Astrocyte of the spinal cord (primary cell): ENCODE measurements at places on chromosomes 7 and 10.
A peak's percentile ranks its signal among the peaks of the same experiment; 100 is the strongest.

- no peak for DNase-seq
Observed at GRCh38 chr7:151195616-151196450, 8.8 kb upstream of the ASB10 start.

GRCh38 chr7:121398246-121398645 lies 2.1 kb upstream of the FAM3C start:
- no peak for DNase-seq

DNA sequence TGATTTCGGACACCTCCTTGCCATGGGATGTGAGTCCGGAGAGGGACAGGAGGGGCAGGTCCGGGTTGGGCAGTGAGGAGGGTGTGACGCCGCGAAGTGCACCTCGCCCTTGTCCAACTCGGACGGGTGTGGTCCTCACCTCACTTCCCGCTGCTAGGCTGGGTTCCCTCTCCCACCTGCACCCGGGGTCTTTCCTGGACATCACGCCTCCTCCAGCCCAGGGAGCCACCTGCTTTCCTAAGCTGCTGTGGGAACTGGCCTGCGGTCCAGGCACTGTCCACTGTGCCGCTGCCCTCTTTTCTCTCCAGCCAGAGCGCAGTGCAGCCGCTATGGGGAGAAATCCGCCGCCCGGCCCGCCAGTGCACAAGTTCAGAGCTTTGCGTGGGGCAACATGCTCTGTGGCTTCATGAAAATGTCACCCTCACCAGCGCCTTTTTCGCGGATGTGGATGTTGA lies 45.0 kb upstream of the ZNF716 start:
- DNase-seq: no peak

DNA sequence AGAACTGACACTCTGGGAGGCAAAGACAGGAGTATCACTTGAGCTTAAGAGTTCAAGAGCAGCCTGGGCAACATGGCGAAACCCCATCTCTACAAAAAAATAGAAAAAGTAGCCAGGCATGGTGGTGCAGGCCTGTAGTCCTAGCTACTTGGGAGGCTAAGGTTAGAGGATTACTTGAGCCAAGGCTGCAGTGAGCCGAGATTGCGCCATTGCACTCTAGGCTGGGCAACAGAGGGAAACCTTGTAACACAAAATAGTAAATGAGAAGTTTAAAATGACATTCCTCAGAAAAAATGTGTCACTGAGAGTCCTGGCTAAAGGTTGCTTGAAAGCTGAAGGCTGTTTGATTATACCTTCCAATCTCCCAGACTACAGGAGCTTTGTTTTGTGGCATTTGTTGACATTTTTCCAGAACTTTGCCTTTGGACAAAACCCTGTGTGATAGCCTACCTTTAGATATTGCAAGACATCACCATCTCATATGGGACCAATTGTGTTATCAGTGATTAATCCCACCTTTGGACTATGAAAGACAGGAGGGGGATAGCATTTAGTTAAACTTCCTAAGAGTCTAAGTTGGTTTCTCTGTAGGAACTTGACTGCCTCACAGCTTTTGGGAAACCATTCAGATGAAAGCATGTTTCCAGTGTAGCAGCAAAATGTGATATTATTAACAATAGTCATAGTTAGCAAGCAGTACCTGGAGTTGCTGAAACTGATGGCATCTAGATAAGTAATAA lies 5.3 kb downstream of the TNKS2 start:
- no peak for DNase-seq

DNA sequence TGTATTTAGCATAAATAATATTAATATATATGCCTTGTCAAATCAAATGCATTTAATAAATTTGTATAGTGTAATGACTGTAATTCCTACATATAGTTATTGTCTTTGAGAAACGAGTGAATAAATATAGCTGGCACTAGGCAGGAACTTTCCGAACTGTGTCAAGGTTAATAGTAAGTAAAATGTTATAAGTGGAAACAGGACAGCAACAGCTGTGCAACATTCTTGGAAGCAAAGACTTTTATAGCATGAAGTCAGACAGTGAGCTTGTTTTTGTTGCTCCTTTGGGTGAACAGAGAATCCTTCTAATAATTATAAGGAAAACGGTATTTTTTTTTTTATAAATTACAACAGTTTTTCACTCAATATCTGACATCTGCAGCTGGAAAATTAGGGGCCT lies 14.0 kb upstream of the EXOC6 start:
- DNase-seq: peak; percentile 17

DNA sequence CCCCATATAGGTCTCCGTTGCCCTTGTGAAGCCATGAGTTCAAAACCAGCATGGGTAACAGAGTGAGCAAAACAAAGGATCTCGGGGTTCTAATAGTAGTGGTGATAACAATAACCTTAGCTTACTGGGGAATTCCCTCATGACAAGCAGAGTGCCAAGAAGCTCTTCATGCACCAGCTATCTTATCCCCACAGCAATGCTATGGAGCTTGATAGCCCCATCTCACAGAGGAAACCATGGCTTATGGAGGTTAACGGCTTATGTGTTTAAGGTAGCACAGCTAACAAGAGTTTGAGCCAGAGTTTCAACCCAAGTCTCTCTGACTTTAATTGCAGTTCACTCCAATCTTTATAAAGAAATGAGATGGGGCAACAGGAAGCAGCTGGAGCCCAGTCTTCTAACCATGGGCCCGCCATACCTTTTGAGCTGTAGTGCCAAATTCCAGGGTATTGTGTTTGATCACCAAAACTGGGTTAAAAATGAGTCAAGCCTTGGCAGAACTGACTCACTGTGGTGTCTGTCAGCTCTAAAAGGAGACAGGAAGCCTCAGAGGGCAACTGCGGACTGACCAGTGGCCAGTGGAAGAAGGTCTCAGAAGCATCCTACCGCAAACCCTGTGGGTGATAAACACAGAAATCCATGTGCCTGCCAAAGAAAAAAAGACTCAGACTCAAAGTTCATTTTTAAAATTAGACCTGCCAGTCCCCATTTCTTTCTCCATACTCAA lies 16.5 kb upstream of the PLAU start:
- DNase-seq: peak; percentile 97

- DNase-seq: peak; percentile 1
Observed at GRCh38 chr7:106563466-106564150, 97.3 kb downstream of the CCDC71L start.

- peak; percentile 51 for DNase-seq
Observed at GRCh38 chr10:51156926-51157325, 82.6 kb downstream of the PRKG1 start.

GRCh38 chr10:31586723-31587638 lies 268.0 kb downstream of the ZEB1 start:
- no peak for DNase-seq

DNA sequence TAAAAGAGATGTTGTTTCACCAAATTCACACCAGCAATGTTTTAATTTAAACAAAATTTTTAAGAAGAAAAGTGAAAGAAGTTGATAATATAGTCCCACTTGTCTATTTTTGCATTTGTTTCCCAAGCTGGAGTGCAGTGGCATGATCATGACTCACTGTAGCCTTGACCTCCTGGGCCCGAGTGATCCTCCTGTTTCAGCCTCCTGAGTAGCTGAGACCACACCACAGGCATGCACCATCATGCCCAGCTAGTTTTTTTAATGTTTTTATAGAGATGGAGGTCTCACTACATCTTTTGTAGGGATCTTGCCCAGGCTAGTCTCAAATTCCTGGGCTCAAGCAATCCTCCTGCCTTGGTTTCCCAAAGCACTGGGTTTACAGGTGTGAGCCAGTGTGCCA lies 14.1 kb upstream of the NDUFA5 start:
- peak; percentile 23 for DNase-seq

DNA sequence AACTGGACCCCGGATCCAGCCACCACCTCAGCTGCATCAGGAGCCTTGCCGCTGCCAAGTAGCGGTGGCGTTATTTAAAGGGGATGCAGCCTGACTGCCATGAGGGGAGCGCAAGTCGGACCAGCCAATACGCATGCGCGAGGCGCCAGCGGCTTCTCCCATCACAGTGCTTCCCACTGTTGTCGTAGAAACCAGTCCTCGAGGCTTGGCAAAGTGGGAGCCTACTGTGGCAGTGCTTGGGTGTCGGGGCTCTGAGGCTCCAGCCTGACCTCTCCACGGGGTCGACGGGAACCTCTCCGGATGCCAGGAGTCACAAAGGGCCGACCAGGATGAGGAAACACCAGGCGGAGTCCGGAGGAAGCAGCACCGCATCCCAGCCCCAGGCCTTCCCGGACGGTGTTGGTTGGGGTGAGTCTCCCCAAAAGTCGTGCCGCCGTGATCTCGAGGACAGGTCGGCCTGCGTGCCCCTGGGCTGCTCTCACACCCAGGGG lies 369.6 kb downstream of the ZNF716 start:
- DNase-seq: no peak

DNA sequence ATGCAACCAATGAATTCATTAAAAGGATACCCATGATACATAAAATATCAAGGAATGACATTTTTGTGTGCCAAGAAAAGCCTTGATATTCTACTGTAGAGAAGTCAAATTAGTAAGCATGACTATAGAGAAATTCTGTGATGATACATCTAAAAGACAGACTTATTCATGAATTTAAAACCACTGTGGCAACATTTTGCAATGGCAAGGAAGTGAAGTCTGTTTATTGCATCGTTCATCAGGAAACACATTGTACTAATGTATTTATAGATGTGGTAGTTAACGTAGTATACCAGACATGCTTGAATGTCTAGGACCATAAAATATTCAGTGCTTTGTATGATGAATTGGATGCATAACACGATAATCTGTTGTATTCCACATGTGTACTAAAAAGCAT lies 9.3 kb upstream of the CLEC5A start:
- no peak for DNase-seq

DNA sequence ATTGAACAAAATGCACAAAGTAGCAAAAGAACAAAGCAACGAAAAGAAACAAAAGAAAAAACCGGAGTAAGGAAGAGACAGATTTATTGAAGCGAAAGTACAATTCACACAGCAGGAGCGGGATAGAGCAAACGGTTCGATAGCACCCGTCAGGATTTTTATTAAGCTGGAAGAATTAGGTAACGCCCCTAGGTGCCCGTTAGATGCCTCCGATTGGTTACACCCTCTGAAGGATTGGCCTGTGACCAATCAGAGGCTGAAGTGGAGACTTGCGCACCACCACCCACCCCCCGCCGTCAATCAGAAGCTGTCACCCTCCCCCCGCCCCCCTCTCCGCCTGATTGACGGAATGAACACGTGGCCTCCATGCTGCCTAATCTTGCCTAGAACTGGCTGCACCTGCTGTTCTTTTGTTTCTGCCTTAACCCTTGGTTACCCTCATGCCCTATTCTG lies 16.8 kb downstream of the OCM2 start:
- peak; percentile 4 for DNase-seq

DNA sequence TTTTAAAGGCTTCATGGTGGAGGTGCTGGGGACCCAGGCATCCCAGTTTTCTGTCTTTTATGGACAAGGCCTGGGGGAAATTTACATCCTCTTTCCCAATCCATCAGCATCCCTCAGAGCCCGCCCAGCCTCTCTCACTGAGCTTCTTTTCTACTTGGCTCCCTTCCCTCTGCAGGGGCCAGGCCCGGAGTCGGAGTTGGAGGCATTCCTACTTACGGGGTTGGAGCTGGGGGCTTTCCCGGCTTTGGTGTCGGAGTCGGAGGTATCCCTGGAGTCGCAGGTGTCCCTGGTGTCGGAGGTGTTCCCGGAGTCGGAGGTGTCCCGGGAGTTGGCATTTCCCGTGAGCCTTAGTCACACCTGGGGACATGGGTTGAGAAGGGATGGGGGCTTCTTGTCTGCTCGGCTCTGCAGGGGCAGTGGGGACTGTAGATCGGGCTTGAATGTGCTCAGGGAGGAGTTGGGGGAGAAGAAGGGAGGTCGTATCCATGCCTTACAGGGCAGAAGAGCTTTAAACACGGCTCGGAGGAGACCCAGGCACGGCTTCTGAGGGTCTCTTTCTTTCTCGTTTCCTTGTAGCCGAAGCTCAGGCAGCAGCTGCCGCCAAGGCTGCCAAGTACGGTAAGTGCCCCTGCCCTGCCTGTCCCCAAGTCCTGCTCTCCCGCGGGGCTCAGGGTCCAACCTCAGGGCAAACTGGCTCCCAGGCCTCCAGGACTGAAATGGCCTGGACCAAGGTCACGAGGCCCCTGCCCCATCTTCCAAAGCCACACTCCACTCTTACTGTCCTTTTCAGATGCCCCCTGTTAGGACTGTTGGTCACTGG lies 27.3 kb upstream of the LIMK1 start:
- no peak for DNase-seq

DNA sequence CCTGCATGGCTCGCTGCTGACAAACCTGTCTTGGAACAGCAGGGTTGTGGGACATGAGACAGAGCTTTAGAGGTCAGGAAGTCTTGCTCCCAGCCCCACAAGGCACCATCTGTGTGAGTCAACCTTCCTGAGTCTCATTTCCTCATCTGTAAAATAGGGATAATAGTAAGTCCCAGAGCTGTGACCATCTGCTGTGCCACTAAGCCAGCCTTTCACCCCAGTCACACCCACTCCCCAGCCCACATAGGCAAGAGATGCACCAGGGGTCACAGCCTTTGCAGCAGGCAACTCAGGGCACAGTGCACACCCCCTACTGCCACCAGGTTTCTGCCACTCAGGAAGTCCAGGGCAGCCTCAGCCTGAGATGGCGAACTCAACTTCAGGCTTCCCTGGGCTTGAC lies 29.4 kb upstream of the CDH23 start:
- no peak for DNase-seq

DNA sequence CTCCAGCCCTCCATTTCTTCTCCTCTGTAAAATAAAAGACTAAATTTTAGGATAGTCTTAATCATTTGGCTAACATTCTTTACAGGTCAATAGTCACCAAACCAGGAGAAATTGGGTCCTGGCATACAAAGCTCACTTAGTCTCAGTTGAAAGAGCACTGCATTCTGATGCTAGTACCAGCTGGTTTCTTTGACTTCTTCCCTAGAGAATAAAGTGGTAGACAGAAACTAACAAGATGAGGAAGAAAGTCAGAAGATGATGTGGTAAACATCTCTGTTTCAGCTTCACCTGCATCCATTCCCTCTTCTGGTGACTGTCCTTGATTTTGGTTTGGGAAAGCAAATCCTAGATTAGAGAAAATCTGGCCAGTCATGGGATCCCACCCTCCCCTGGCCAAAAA lies 37.2 kb downstream of the NKX2-3 start:
- DNase-seq: no peak

GRCh38 chr10:92153-92552 lies 43.1 kb upstream of the TUBB8 start:
- DNase-seq: no peak

DNA sequence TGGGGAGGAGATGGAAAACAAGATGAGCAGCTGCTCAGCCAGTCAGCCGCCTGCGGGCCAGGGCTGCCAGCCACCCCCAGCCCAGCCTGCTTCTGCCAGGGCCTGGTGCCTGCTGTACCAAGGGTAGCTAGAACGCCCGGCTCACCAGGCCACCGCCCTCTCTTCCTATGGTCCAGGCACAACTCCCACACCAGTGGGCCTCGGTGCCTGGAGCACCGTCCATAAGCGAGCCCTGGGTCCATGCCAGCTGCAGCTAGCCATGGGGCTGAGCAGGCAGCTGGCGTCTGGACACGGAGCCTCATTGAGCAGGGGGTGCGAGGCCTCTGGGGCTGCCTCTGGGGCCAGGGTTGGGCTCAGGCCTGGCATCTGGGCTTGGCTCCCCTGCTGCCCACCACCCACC lies 8.5 kb upstream of the RABGEF1 start:
- DNase-seq: no peak

DNA sequence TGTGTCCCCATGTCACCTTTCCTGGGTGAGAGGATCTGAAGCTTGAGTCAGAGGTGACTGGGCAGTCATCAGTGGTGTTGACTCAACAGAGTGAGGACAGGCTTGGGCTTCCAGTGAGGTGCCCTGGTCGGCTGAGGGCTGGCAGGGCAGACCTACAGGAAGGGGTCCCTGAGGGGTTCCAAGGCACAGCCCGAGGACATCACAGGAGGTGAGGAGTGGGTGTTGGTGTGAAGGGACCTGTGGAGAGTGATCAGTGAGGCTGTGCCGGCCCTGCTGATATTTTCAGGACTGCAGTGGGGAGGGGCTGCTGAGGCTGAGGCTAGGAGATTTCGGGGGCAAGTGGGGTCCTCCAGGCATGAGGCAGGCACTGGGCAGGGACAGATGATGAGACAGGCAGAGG lies 545.5 kb downstream of the TCERG1L start:
- DNase-seq: no peak
